ENCODE measurements at places on chromosomes 2 and 18.

DNA sequence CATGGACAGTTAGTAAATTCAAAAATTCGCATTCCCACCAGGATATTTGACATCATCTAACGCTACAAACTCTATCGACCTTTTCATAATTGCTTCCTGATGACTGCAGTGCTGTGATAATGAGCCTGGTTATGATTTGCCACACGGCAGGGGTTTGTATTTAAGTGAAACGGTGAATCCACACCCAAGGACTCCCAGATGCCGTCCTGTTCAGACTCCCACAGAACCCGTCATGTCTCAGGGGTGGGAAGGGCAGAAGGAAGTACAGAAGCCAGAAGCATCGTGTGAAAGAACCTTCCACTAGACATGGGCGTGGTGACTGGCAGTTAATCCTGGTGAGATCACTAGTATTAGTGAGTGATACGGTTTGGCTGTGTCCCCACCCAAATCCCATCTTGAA, 91.2 kb upstream of the TMEM18 start:
- no peak for DNase-seq

GRCh38 chr2:196335221-196335634, 163.8 kb upstream of the STK17B start:
- peak; percentile 96 for DNase-seq

DNA sequence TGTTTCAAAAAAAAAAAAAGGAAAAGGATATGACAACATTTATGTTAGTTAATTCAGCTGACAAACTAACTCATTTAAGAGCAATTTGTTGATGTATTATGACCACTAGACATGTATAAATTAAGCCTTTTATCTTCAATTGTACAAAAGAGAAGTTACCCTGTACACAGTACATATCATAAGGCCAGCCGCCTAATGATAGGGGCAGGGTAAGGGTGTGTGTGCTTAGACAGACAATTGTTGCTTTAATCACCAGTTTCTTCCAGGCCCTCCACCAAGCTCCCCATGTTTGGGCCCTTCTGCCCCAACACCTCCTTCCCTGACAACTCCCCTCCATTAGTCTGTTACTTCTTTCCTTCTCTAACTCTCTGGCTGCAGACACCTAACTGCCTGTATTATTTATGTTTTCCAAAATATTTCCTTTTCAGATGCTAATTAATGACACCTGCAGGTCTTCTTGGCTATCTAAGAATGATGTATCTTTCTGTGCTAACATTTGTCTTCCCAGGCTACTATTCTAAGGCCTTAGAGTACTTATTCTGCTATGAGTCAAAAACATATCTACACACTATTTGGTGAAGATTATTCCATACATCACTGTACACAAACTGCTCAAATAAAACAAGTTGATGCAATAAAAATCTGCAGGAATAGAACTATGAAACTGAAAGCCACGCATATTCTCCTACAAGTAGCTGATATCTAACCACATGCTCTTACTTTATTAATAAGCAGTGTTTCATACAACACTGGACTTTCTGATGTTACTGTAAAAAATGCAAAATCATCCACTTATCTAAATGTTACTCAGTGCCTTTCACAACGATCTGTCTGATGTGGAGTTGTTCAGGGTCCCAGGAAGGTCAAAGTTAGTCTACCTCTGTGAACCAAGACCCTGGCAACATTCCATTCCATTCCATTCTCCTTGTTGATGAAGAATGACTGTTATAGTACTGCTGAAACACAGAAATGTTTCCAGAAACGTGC, 26.4 kb downstream of the TMEM131 start:
- DNase-seq: peak; percentile 91

GRCh38 chr2:182921234-182921633, 54.8 kb upstream of the FRZB start:
- DNase-seq: no peak

- no peak for DNase-seq
Observed at GRCh38 chr18:67280486-67281242, 235.9 kb downstream of the DSEL start.

DNA sequence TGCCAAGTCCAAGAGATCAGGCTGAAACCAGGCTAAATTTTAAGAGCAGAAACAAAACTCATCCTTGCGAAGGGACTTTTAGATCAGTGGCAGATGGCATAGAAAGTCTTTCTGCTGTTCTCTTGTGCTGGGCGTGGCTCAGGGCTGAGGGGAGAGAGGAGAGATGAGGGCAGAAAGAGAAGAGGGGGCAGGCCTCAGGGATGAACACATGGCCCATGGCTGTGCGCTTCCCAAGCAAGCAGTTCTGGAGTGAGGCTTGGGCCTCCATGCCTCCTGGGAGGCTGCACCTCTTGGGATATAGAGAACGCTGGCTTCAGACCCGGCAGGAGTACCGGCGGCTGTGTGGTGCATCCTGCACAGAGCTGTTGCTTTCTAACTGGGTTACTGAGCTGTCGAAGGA, 41.0 kb downstream of the HPCAL1 start:
- DNase-seq: no peak

- DNase-seq: no peak
Observed at GRCh38 chr2:118223992-118224894, 136.0 kb downstream of the INSIG2 start.

GRCh38 chr18:37574113-37574512, 8.5 kb upstream of the CELF4 start:
- no peak for DNase-seq

DNA sequence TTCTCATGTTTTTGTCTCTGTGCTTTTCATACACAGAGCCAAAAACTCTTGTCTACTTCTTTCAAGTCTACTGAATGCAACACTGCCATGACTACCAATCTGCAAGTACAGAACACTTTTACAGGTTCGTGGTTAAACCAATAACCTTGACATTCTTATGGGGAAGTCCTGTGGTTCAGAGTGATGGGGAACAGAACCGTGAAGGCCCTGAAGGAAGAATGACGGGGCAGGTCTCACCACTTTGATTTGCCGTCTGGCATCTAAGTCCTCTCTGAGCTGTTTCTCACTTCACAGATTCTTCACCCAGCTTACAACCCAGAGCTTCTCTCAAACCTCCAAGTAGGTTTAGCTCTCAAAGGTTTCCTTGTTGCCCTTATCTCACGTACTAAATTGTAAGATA, 117.5 kb upstream of the SNTG2 start:
- DNase-seq: no peak

DNA sequence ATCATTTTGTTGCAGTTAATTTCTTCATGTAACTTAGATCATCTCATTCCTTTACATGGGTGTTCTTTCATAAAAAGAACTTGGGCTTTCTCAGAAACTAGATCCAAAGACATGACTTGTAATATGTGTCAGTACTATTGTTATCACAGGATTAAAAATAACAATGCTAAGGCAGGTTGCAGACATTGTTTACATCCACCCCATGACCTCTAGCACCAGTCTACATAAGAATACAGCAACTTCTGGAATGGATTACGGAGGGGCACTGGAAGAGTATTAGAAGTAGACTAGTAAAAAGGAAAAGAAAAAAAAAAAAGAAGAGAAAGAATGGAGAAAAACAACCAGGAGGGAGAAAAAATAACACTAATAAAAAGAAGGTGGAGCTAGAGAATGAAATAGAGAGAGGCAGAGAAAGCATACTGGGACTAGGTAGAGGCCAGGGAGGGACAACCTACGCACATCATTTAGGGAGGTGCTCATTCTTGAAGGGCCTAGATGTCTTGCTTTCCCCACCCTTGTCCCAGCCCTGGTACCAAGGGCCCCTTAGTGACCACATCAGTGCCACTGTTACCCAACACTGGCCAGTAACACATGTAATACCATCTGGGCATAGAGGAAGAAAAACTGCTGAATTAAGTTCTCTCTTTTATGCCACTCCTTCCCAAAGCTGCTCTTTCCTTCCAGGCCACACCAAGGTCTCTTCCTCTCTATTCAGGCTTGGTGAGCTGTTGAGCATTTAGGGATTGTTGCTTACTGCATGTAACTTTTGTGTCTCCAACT, 70.6 kb upstream of the KLF7 start:
- no peak for DNase-seq
